Vagina (tissue), 2 donors: ENCODE measurements at places on chromosomes 3 and 15. TPM values are rescaled to one million over a fixed set of nuclear protein-coding genes. Genes with fewer than 3 reads are reported as not detected.

- no peak for DNase-seq
Observed at GRCh38 chr3:15384510-15385237, 42.7 kb downstream of the METTL6 start.

GRCh38 chr3:13498354-13499060 lies 18.4 kb downstream of the HDAC11 start:
- no peak for DNase-seq

DNA sequence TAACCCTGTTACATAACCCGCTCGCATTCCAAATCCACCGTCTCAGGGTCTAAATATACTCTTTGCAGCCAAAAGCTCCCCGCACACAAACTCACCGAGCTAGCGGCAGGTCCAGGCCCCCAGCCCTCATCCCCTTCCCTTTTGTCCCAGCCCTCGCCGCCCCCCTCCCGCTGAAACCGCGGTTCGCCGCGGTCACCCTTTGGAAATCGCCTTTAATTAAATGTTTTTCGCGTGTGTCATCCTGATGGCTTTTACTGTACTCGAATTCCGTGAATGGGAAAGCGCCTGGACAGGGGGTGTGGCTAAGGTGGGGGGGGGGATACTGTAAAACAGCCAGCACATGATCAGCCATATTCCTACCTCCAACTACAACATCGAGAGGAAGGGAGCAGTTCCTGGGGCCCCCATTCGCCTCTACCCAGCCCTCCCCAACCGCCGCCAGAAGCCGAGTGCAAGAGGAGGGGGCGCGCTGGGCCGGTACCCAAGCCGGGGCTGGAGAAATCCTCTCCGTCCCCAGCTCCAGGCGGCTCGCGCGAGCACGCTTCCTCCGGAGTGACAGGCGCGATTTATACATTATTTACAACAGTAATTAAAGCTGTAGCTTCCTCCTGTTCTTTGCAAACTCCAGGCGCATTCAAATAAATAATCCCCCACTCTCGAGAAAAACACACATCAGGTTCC lies 1.7 kb downstream of the RORA start:
- no peak for DNase-seq

- DNase-seq: no peak
Observed at GRCh38 chr3:105927741-105928140, 58.9 kb upstream of the CBLB start.

The UTS2B gene
- 1.7 TPM for total RNA-seq

The MKRN3 gene
- total RNA-seq: not detected

The TMEM43 gene
- 118 TPM for total RNA-seq

The DISP2 gene
- total RNA-seq: 0.74 TPM
